ENCODE measurements at places on chromosomes 12 and 14.

DNA sequence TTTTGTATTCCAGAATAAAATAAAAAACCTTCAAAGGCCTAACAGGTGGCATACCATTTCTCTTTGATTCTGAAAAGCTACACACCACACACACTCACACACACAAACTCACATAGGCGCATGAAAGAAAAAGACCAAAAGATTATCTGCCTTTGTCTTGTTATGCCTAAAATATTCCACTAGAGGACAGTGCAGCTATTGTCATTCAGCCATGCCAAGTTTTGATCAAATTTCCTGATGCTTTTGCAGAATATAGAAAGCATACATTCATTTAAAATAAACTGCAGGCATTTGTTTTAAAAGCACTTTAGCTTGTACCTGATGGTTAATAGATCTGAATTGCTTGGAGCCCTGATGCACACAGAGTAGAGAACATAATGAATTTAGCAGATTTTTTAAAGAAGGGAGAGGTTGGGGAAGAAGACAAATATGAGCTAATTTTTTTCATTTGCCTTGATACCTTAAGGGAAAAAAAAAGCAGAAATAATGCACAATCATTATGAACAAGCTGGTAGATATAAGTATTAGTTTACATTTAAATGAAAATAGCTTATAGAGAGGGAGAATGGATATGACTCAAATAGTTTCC is 1766.9 kb upstream of the SEL1L start:
- DNase-seq = peak; percentile 52

- no peak for DNase-seq
Measured at GRCh38 chr12:55771736-55772135, 28.8 kb downstream of the GDF11 start.

- DNase-seq = no peak
Measured at GRCh38 chr12:50665170-50665569, 98.7 kb upstream of the ATF1 start.

- DNase-seq = peak; percentile 65
Measured at GRCh38 chr14:22391908-22392565, 197.0 kb downstream of the DAD1 start.

DNA sequence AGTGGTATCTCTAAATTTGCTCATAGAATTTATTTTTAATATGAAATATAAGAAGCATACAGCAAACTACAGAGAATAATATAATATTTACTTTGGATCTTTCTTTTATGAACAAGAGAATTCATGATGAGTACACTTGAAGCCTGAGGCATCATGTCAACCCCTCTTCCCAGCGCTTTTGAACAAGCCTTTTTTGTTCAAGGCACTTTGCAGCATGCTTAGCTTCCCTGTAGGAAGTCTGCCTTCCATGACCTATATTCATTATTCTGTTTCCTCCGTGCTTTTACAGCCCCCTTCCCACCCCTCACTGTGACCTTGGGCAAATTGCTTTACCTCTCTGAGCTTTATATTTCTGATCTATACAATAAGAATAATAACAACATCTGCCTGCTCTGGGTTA is 41.6 kb downstream of the SCN8A start:
- no peak for DNase-seq

GRCh38 chr12:45775465-45775864 is 46.0 kb downstream of the ARID2 start:
- no peak for DNase-seq

GRCh38 chr14:54194501-54194900 is 202.3 kb upstream of the CDKN3 start:
- no peak for DNase-seq

GRCh38 chr14:38884109-38884508 is 218.9 kb downstream of the SEC23A start:
- DNase-seq = no peak

DNA sequence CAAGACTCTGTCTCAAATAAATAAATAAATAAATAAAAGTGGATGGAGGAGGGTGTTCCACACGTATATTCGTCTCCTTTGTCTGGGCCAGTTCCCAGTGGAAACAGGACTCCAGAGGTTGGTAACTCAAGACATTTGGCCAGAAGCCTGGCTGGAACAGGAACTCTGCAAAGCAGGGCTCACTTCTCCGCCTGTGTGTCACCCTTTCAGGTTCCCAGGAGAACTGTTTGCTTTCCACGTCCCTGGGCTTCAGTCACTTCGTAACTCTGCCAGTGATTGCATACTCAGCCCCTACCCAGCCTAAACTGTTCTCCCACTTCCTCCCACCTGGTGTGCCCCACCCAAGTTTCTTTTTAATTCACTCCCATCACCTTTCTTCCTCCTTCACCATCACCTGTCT is 7.0 kb upstream of the UBE2N start:
- DNase-seq = no peak

DNA sequence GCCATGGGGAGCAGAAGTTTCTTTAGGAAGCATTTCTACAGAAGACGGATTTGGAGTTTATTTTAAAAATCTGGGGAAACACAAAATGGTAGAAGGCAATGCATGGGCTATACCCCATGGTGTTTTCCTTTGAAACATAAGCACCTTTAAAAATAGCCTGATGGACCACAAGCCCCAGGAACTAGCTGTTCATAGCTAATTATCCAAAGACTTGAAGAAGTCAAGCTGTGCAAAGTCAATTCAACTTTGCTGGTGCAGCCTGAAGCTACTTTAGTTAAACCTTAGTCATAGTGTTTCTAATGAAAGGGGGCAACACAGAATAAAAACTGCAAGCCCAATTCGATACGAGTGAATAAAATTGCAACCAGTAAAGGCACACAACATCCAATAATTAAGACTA is 732.5 kb downstream of the GALC start:
- DNase-seq = no peak

DNA sequence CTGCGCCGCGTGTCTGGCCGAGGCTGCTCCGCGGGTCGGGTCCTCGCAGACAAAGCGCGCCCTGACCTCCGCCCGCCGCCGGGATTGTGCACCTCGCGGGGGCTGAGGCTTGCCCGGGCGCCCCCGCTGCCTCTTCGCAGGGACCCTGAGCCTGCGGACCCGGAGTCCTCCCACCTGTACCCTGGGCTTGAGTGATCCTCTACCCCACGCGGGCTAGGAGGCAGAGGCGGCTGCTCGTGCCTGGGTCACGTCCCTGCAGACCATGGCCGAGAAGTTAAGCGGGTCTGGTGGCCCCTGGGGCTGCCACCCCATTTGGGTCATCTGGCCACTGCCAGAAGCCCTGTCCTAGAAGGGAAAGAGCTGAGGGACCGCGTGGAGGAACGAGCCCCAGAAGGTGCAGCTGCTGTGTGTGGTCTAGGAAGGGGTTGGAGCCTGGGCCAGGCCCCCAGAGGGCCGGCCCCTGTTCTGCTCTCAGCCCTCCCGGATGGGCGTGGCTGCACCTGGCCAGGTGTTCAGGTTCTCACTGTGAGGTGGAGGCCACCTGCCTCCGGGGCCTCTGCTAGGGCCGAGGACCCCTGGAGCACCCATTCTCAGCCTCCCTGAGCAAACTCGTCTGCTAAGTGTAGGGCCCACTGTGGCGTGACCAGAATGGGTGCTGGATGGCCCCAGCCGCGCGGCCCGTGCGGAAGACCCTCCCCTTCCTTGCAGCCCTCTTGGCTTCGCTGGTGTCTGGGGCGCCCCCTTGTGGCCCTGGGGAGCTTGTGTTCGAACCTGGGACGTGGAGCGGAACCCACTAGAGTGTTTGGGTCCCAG is 49.6 kb downstream of the LRCOL1 start:
- DNase-seq = peak; percentile 51

GRCh38 chr12:127570793-127571360 is 696.1 kb upstream of the TMEM132C start:
- DNase-seq = no peak

DNA sequence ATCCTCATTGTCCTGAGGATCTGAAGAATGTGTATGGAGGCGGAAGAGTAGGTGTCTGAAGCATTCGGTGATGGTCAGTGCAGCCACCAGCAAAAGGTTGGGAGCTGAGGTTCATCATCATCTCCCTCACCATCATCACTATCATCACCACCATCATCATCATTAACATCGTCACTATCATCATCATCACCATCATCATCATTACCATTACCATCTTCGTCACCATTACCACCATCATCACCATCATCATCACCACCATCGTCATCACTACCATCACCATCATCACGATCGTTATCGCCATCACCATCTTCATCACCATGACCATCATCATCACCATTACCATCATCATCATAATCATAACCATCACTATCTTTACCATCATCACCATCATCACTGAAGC is 90.8 kb upstream of the TMEM132D start:
- no peak for DNase-seq

GRCh38 chr14:30974628-30975027 is 50.8 kb upstream of the AP4S1 start:
- peak; percentile 34 for DNase-seq

DNA sequence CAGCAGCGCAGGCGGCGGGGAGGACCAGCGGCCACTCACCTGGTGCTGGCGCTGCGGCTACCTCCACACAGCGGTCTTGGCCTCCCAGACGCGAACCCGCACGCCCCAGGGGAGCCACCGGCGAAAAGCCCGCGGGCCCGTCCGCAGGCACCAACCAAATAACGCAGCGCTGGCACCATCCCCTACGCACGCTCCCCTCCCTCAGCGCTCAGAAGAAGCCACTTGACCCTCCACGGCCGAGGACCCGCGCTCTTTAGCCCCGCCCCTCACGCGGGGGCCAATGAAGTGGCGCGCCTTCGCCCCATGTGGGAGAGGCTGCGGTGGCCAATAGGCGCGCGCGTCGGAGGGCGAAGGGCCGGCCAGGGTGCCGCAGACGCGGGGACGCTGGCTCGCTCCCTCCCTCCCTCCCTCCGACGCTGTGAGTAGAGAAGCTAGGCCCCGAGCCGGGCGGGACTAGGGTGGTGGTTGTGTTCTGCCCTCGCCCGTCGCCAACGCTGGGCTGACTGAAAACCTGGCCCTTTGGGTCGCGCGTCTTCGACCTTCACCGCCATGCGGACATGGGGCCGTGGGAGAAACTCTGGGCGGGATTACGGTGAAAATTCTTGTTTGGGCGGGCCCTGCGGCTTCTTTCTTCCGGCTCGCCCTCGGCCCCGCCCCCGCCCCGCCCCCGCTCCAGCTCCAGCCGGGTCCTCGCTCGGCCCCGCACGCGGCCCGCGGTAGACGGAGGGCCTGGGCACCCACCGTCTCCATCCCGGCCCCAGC is at the start of the genes DMAC2L and L2HGDH:
TSS of gene DMAC2L (plus strand) at position 353 of the 762 bp plus-strand sequence. CDS start 9,164 bp downstream, outside the sequence.
TSS of gene L2HGDH (minus strand) at position 258 of the 762 bp plus-strand sequence. CDS start at position 179, 79 bp downstream.
- DNase-seq = peak; percentile 84

DNA sequence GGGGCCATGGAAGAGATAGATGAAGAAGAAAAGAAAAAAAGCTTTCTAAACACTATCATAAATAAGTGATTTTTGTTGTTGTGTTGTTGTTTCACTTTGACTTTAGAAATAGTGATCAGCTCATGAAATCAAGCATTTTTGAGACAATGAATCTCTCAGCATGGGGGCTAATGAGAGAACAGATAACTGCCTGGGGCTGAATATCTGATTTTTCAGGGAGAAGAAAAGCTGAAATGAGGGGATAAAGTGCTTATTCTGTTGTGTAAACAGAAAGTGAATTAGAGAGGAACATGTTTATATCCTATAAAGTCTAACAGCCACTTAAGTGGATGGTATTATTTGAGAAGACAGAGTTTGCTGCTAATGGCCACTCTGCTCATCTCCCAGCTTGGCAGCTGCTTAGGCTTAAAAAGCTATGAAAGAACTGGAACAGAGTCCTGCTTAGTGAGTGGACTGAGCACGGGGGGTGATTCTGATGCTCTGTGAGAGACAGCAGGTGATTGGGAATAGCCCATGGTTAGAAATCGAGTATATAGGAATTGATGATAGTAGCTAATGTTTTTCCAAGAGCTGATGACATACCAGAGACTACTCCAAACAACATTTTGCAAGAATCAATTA is 646.1 kb upstream of the TMEM132C start:
- DNase-seq = no peak

- DNase-seq = no peak
Measured at GRCh38 chr12:122986258-122986871, 5.9 kb downstream of the ARL6IP4 start.

DNA sequence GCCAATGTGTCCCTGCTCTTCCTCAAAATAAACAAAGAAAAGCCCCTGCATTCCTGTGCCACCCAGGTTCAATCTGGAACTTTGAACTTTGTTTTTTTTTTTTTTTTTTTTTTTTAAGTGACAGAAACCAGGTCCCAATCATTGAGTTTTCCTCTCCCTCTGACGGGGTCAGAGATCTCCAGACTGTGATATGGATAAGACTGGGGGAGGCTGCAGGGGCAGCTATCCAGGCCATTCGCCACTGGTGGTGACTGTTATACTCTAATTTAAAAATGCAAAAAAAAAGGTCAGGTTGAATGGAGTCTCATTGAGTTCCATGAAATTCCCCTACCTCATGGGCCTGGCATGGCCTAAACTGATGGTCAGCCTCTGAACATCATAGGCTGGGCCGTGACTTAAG is 57.0 kb downstream of the TMX1 start:
- no peak for DNase-seq

DNA sequence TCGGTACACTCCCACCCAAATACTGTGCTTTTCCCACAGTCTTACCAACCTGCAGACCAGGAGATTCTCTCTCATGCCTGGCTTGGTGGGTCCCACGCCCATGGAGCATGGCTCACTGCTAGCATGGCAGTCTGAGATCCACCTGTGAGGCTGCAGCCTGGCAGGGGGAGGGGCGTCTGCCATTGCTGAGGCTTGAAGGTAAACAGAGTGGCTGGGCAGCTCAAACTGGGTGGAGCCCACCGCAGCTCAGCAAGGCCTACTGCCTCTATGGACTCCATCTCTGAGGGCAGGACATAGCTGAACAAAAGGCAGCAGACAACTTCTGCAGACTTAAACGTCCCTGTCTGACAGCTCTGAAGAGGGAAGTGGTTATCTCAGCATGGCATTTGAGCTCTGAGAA is 93.2 kb downstream of the FOXA1 start:
- DNase-seq = no peak

GRCh38 chr14:81087230-81087629 is 131.8 kb downstream of the TSHR start:
- no peak for DNase-seq

GRCh38 chr12:121379945-121380344 is 20.0 kb upstream of the RNF34 start:
- peak; percentile 52 for DNase-seq

- DNase-seq = no peak
Measured at GRCh38 chr12:107641154-107641553, 44.4 kb upstream of the PWP1 start.

DNA sequence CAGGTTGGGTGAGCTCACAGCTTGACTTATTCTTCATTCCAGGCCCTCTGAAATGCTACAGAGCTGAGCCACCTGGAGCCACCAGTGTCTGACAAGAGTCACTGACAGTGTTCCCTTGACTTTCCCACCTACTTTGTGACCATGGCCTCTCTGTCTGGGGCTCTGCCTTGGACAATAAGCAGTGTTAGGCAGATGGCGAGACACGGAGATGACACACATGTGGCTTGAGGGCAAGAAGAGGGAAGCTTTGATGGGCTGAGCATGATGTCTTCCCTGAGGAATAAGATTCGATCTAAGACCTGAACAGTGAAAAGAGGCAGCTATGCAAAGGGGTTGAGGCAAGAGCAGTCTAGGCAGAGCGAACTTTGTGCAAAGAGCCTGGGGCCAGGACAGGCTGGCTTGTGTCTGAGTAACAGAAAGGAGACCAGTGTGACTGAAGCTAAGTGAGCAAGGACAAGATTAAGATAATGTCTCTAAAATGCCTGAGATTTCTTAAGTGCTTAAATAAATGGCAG is 105.5 kb downstream of the NUAK1 start:
- no peak for DNase-seq

- no peak for DNase-seq
Measured at GRCh38 chr12:91680864-91681263, 464.8 kb downstream of the BTG1 start.

All from IMR-90 (cell line).